CD8-positive, alpha-beta memory T cell (primary cell): ENCODE measurements at places on chromosomes 2 and 18. TPM values are rescaled to one million over a fixed set of nuclear protein-coding genes. Genes with fewer than 3 reads are reported as not detected.

The KCTD1 gene
- total RNA-seq: 3.5 TPM

The SP110 gene
- total RNA-seq: 55.2 TPM

- no peak for DNase-seq
Measured at GRCh38 chr2:222423632-222424275, 589 bp upstream of the SGPP2 start.

DNA sequence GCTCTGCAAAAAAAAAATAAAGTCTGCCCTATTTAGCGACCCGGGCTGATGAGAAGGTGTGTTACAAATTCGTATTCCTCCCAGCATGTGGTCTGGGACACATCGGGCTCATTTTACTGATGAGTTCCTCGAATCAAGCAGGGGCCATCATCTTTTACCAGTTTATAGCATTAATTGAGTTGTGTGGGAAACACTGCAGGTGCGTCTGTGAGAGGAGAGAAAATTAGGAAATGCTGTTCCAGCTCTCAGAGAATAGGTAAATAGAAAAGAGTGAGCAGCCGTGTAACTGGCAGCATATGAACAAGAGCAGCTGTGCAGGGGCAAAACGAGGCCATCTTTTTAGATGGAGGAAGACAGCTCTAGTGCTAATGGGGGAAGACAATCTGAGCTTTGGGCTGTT is 216.7 kb downstream of the SETBP1 start:
- DNase-seq: no peak

DNA sequence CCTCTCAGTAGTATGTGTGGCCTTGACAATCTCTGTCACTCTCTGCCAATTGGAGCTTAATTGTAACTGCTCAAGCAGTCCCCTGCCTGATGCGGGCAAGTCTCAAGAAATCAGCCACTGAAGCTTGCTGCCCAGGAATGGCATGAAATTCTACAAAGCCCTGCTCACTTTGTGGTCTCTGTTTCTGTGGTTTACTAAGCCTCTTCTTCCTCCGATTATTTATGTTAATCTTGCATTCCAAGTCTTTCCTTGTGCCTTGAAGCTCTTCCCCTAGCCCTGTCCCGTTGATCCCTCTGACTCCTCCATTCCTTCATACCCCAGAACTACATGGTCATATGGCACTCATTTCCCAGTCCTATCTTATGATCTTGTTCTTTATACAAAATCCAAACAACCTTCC is 489.3 kb upstream of the CHST9 start:
- no peak for DNase-seq

DNA sequence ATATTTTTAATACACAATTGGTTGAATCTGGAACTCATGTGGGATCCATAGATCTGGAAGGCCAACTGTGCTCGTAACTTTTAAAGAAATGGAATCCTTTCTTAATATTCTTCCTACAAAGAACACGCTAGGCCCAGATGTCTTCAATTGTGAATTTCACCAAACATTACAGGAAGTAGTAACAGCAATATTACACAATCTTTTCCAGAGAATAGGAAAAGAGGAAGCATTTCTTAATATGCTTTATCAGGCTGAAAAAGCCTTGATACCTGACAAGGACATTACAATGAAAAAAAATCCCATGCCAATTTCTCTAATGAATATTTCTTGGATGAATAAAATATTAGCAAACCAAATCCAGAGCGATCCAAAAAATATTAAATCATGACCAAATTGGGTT is 80.3 kb upstream of the HAAO start:
- no peak for DNase-seq

- no peak for DNase-seq
Measured at GRCh38 chr2:220856486-220856885, 715.6 kb downstream of the EPHA4 start.

The NT5DC4 gene
- not detected for total RNA-seq

DNA sequence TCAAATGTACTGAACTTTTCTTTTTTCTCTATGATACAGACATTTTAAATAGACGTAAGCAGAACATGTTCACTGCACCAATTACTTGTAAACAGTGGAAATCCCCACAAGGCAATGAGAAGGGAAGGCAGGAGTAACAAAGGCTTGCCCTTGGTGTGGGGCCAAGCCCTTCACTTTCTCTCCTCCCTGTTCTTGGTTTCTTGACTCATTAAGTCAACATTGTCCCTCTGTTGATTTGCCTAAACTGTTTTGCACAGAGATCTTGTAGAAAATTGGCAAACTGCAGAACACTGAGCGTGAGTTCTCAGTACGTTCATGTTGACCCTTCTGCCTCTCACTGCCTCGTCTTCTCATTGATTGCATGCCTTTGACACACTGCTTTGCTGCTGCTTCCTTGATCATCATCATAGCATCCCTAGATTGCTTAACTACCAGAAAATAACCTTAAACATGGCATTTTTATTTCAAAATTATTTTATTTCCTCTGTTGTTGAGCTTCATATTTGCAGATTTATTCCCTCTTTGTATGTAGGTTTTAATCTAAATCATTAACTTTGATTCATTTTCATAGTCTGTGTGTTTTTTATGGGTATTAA is 257.7 kb downstream of the PTGR3 start:
- DNase-seq: no peak

GRCh38 chr2:126707941-126708340 is 52.0 kb downstream of the GYPC start:
- no peak for DNase-seq

- no peak for DNase-seq
Measured at GRCh38 chr2:26302846-26303245, 43.1 kb upstream of the SELENOI start.

- no peak for DNase-seq
Measured at GRCh38 chr2:45244928-45245327, 235.7 kb upstream of the SIX2 start.

The STAT1 gene
- total RNA-seq: 145 TPM

DNA sequence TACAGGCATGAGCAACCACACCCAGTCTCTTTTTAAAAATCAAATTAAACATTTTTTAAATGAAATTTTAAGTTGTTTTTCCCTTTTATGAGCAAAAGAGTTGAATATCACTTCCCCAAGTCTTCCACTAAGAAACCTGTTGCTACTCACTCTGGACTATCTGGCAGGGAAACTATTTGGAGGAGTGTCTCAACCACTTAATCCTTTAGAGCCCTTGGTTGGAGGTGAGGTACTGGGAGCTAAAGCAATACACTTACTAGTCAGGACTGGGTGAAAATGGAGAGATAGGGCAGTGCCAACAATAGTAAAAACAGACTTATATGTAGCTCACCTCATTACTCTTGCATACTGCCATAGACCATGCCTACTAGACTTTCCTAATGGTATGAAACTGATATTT is 135.5 kb downstream of the RND3 start:
- no peak for DNase-seq

The CAPN14 gene
- total RNA-seq: 0.31 TPM

DNA sequence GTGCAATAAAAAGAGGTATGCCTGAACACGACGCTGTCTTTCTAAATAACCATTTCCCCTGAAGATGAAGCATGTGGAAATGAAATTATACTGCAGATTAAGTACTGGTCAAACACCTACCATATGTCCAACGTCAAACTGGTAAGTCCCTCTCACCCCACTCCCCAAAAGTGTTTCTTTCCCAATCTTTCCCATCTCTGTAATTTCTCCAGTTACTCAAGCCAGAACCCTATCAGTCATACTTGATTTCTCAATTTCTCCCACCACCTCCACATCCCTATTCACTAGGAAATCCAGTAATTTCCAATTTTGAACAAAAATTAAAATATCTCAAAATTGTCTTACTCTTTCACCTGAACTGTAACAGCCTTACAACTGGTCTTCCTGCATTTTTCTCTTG is 29.2 kb downstream of the HDHD2 start:
- no peak for DNase-seq

DNA sequence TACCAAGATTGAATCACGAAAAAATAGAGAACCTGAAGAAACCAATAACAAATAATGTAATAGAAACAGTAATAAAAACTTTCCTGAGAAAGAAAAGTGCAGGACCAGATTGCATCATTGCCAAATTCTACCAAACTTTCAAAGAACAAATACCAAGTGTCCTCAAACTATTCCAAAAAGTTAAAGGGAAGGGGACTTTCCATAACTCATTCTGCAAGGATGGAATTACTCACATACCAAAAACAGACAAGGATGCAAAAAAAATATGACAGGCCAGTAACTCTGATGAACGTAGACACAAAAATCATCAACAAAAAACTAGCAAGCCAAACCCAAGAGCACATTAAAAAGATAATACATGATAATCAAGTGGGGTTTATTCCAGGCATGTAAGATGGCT is 172.3 kb upstream of the SLC35G4 start:
- no peak for DNase-seq

The GCG gene
- total RNA-seq: not detected

DNA sequence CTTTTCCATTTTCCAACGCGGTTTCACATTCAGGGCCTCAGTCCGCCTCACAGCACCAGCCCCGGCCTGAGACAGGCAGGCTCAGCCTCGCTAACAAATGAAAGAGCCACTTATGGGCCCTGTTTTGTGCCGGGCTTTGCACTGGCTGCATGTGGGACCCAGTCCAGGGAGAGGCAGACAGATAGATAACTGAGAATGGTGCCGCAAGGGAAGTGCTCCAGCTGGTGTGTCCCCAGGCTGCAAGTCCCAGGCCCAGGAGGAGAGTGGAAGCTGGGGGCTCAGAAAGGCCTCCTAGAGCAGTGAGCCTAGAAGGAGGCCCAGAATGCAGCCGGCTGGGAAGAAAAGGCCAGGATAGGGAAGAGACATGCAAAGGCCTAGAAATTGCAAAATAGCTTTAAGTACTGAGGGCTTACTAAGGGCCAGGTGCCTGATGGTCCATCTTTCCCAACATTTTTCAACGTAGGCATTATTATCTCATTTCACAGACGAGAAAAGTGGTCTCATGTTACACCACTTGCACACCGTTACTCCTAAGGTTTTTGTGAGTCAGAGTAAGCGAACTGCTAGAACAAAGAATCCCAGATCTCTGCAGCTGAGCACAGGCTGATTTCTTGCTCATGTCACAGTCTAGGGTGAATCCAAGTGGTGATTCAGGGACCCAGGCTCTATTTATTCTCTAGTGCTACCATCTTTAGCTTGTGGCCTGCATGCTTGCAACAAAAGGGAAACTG is 26.0 kb downstream of the ADRA2B start:
- no peak for DNase-seq

DNA sequence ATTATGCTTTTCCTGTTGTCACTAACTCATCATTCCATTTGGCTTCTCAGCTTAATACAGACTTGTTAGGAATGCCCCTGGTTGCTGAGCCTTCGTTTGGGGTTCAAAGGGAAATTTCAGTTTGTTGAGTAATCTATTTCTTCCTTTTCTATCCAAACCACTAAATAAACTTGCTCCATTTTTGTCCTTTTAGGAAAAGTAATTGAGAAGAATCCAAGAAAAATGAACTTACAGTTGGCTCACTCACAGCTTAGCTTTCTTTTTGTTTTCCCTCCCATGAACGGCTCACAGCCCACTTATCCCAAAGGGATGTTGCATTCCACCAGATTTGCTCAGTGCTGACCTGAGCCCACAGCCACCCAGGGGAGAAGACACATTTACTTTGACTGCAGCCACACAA is 73.9 kb downstream of the SOX11 start:
- DNase-seq: no peak

DNA sequence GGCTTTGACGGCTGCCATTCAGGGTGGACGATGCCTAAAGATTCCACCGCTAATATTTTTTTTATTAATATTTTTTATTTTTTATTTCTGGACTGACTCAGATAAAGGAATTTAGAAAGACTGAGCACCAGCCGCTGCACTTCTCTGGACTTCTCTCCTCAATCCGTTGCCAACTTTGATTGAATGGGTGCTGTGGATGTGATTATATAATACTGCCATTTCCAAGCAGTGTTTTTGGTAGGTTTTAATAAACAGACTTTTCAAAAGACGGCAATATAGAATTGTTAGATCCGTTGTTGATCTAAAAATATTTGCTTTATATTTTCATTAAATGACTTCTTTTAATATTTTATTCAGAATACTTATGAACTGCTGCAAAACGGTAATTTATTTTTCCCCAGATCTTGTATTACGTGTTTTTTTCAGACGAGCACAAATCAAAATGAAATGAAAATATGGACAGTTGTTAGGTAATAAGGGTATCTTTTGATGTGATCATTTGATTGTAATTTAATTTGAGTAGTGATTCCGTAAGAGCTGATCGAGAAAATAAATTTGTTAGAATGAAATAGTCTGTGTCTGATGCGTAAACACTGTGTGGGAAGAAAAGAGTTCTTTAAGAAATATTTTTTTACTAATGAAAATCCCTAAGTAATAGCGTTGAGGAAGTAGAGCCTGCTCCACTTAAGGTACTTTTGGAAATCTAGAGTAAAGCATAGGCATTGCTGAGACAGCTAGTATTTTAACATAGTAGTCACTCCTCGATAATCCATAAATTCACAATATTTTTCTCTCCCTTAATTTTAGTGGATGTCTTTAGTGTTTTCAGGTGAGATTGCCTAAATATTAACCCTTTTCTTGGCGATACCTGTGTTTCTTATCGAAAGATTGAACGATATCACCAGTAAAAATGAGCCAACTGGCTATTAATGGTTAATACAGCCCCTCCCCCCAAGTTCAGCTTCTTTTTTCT is 4.4 kb downstream of the POU3F3 start:
- no peak for DNase-seq

DNA sequence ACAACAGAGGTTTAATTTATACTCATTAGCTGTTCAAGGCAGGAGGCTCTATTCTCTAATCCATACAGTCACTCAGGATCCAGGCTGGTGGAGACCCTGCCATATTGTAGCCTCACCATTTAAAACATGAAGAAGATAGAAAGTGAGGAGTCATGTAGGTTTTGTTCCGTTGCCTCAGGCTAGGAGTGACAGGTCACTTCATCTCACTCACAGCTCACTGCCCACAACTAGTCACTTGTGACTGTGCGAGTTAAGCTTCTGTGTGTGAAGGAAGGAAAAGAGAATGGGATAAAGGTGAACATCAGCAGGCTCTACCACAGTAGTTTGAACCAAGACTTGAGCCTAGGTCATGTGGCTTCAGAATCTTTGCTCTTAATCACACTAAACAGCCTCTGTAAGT is 9.0 kb upstream of the IGFBP2 start:
- DNase-seq: no peak

The ANKRD44 gene
- 142 TPM for total RNA-seq

- DNase-seq: no peak
Measured at GRCh38 chr18:9803698-9804516, 81.9 kb upstream of the TXNDC2 start.

The RIT2 gene
- total RNA-seq: not detected

DNA sequence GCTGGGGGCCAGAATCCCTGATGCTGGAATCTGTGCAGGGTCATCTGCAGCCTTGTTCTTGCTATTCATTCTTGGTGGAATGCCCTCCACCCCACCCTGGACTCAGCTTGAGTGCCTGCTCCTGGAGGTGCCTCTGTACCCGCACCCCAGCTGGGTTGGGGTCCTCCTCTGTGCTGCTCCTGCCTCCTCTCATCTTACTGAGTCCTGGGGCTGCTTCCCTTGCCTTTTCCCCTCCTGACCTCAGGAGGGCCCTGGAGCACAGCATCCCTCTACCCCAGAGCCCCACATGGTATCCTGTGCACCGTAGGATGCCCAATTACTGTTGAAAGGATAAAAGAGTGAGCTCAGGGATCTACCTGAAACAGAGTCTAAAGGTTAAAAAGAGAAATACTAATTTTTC is 81.6 kb downstream of the CIB4 start:
- DNase-seq: no peak
